Esophagus muscularis mucosa (tissue), 4 donors: ENCODE measurements at places on chromosomes 5 and 9. TPM values are rescaled to one million over a fixed set of nuclear protein-coding genes. Genes with fewer than 3 reads are reported as not detected.

- no peaks in the 10 kb centered on the region for H3K27me3 ChIP-seq
- H3K4me1 ChIP-seq: no peaks in the 10 kb centered on the region
- DNase-seq: no peak
- no peaks in the 10 kb centered on the region for H3K36me3 ChIP-seq
Measured at GRCh38 chr9:100525563-100525962, 52.3 kb upstream of the CAVIN4 start.

The SRD5A1 gene
- 2.9 TPM for total RNA-seq

DNA sequence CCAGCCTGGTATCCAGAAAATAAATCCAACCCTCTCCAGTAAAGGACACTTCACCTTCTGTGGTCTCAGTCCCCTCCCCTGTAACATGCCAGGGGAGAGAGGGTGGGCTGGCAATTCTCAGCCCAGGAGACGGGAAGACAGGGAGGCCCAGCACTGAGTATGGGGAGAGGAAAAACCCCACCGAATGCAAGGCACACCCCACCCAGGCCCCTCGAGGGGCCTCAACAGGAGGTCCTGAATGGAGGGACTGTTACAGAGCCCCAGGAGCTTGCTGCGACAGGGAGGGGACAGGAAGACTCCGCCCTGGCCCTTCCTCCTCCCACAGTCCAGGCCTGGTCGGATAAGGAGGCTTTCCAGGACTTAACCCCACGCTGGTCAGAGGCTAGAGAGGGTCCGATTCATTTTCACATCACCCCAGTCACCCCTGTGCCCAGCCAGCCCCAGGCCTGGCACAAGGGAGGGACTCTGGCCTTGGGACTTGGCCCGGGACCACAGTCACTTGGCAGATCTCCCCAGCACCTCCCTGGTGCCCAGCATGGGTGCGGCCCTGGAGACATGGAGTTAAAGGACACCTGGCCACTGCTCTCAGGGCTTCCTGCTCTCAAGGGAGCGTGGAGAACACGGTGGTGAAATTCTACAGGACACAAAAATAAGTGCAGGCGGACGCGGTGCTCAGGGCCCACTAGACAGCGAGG is 44.9 kb upstream of the STXBP1 start:
- H3K27ac ChIP-seq: peak overlapping the region; percentile 88
- H3K27me3 ChIP-seq: no peaks in the 10 kb centered on the region
- DNase-seq: no peak
- peak overlapping the region; percentile 93 for H3K4me3 ChIP-seq

DNA sequence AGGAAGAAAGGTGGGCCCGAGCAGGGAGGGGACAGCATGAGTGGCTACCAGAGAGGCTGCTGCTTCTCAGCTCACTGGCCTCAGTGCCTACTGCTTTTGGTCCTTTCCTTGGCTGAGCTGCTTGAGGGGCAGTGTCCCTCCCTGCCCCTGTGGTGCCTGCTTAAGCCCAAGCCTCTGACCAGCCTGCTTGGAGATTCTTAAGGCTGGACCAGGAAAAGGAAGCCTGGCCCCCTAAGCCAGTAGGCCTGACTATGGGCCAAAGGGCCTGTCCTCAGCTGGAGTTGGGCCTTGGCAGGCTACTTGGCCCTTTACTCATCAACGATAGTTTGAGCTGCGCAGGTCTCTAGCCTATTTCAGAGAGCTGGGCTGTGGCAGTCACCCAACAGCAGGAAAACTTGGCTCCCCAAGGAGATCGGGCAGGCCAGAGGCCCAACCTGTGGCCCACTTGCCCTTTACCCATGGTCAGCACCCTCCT is 24.9 kb downstream of the TCF7 start:
- peak; percentile 74 for DNase-seq
- H3K36me3 ChIP-seq: peaks cover 73% of the 10 kb centered on the region
- no peak overlapping the region for H3K4me3 ChIP-seq
- H3K27me3 ChIP-seq: no peaks in the 10 kb centered on the region
- H3K27ac ChIP-seq: no peak overlapping the region

- peaks cover 13% of the 10 kb centered on the region for H3K4me1 ChIP-seq
- no peaks in the 10 kb centered on the region for H3K36me3 ChIP-seq
- no peak overlapping the region for H3K27ac ChIP-seq
- H3K4me3 ChIP-seq: no peak overlapping the region
Measured at GRCh38 chr9:83620841-83621636, 1.9 kb upstream of the IDNK start.
